NCI-H510A treated with DMSO at 0.1 percent for 48 hours (cell line): ENCODE measurements at places on chromosomes 5 and 9.

GRCh38 chr9:116137581-116137980 lies 16.0 kb upstream of the PAPPA start:
- DNase-seq: no peak

GRCh38 chr5:96537386-96537785 lies 104.3 kb upstream of the PCSK1 start:
- no peak for DNase-seq

DNA sequence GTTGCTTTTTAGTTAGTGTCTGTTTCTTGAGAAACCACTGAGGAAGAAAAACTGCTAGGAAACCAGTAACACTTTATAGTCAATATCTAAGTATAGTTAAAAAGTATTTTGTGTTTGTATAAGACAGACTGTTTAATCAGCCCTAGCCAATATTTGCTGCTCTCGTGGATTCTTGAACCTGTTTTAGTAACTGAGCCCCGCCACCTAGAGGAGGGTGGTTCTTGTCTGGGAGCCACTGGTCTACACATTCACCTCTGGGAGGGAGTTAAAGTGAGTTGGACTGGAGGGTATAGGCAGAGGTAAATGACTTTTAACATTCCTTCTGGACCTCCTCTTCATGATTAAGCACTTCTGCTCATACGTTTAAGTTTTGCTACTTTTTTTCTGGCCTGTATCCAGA lies 117.2 kb downstream of the SPATA31D1 start:
- DNase-seq: no peak

DNA sequence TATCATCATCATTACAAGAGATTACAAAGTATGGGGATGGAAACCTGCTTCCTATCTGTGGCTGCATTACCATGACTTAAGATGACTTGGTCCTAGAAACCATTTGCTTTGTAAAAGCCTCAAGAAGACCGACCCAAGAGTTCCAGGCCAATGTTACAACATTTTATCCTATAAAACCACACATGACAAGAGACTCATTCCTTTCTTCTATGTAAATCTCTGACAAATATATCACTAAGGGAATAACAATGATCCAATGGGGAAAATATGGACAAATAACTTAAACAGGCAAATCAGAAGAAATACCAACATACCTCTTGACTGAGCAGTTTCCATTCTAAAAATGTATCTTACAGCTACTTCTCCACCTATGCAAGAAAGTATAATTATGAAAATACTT lies 44.3 kb upstream of the VPS13A start:
- DNase-seq: no peak

DNA sequence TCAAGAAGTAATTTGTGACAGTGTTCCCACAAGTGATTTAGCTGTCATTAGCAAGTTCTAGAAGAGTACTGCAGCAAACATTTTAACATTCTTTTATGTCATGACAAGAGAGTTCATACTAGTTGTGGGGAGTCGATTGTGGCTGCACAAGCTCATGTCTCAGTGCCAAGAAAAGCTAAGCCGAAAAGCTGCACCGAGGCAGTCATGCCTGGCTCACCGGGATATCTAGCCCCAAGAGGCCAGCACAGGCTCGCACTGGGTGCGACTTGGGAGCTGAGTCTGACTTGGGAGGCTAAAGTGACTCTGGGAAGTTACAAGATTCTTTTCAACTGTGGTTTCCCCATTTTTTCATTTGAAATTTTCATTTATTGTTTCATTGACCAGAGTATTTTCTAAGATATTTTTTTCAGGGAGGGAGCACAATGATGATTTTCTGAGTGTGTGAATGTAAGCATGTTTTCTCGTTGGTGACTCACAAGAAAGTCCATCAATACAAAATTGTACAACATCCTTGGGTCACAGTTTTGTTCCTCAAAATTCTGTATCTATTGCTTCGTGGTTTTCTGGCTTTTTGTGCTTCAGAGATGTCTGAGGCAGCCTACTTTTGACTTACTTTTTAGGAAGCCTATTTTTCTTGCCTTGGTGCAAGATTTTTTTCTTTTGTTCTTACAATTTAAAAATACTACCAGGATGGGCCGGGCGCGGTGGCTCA lies 18.7 kb downstream of the CAST start:
- no peak for DNase-seq
